Left lung (tissue), 14 donors: ENCODE measurements at places on chromosomes 1 and 21. TPM values are rescaled to one million over a fixed set of nuclear protein-coding genes. Genes with fewer than 3 reads are reported as not detected.

Gene MANEAL
- 8.6 TPM for total RNA-seq

Gene TSPAN1
- 50.6 TPM for total RNA-seq

- H3K27ac ChIP-seq: no peak overlapping the region
- no peaks in the 10 kb centered on the region for H3K36me3 ChIP-seq
- no peaks in the 10 kb centered on the region for H3K4me1 ChIP-seq
- no peak overlapping the region for H3K4me3 ChIP-seq
These were observed 33.9 kb upstream of the PDC start for GRCh38 chr1:186494832-186495271.

DNA sequence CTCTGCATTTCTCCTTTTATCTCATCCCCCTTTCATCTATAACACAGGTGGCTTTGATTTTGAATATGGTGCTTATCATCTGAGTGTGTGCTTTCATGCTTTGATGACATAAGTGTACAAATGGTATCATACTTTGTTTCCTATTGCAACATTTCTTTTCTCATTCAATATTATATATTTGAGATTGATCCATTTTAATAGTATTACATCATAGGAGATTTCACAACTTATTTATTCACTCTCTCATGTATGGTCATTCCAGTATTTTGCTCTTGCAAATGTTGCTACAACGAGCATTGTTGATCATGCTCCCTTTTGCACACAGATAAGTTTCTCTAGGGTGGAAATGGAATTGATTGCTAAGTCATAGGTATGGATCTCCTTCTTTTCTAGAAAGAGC, 302.8 kb downstream of the KIF26B start:
- no peak overlapping the region for H3K27ac ChIP-seq
- DNase-seq: no peak
- H3K27me3 ChIP-seq: no peaks in the 10 kb centered on the region
- no peaks in the 10 kb centered on the region for H3K36me3 ChIP-seq
- no peak overlapping the region for H3K4me3 ChIP-seq

DNA sequence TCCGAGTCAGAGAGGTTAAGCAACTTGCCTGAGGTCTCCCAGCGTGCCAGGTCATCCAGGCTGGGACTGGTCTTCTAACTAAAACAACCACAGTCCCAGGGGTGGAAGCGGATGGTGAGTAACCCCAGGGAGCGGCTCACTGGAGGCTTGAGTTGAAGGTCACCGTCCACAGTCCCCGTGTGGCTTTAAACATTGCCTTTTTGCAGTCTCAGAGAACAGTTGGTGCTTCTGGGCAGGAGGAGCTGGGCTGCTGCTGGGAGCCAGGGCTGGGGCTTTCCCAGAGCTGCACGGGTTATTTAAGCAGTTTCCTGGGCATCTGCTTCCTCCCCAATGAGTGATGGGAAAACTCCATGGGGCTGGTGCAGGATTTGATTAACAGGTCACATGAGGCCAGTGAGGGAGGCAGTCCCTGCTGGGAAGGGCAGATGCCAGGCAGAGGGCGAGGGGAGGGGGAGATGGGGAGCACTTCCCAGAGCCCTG, 12.3 kb downstream of the ARHGEF10L start:
- H3K4me1 ChIP-seq: no peaks in the 10 kb centered on the region
- DNase-seq: no peak
- H3K4me3 ChIP-seq: no peak overlapping the region
- H3K27ac ChIP-seq: no peak overlapping the region
